ENCODE measurements at places on chromosomes 13 and 19.

DNA sequence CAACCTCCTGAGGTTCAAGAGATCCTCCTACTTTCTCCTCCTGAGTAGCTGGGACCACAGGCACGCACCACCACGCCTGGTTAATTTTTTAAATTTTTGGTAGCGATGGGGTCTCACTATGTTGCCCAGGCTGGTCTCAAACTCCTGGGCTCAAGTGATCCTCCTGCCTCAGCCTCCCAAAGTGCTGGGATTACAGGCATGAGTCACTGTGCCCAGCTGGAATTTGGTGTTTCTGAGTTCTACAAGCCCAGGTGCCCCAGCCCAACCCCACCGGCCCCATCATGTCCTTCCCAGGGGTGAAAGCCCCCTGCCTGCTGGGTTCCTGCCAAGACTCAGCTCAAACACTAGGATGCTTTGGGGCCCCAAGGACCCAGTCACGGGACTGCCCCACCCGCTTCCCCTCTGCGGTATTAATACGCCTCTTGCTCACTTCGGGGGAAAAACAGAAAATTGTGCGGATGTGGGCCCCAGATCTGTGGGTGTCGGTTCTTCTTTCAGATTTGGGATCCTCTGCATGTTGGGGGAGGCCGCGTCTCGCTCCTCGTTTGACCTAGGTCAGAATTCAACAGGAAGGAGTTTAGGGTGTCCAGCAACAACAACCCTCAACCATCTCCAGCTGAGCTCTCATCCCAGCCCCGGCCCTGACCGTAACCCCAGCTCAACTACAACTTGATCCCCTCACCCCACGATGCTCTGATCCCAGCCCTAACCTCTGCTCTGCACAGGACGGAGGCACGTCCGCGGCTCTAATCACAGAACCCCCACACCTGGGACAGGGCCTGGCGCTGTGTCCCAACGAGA lies 3.7 kb upstream of the FCER2 start:
- H3K4me3 ChIP-seq, result peak overlapping the region; percentile 77
- peak; percentile 89 for DNase-seq
- H3K4me1 ChIP-seq, result peaks cover 20% of the 10 kb centered on the region
- H3K27ac ChIP-seq, result peak overlapping the region; percentile 85

- no peaks in the 10 kb centered on the region for H3K27me3 ChIP-seq
- no peak overlapping the region for H3K27ac ChIP-seq
- no peak overlapping the region for H3K4me3 ChIP-seq
- no peak for DNase-seq
- peaks cover 3% of the 10 kb centered on the region for H3K36me3 ChIP-seq
Measured at GRCh38 chr13:51715613-51716012, 88.3 kb downstream of the DHRS12 start.

GRCh38 chr19:56839652-56840450 lies 675 bp downstream of the PEG3 start:
- H3K4me3 ChIP-seq, result no peak overlapping the region
- peaks cover 5% of the 10 kb centered on the region for H3K36me3 ChIP-seq
- DNase-seq, result no peak
- H3K27ac ChIP-seq, result no peak overlapping the region
- no peaks in the 10 kb centered on the region for H3K27me3 ChIP-seq

- no peak for DNase-seq
- peaks cover 5% of the 10 kb centered on the region for H3K36me3 ChIP-seq
- H3K4me3 ChIP-seq, result no peak overlapping the region
- no peak overlapping the region for H3K27ac ChIP-seq
- H3K4me1 ChIP-seq, result peaks cover 47% of the 10 kb centered on the region
Measured at GRCh38 chr13:46575818-46576221, 22.9 kb downstream of the LRCH1 start.

DNA sequence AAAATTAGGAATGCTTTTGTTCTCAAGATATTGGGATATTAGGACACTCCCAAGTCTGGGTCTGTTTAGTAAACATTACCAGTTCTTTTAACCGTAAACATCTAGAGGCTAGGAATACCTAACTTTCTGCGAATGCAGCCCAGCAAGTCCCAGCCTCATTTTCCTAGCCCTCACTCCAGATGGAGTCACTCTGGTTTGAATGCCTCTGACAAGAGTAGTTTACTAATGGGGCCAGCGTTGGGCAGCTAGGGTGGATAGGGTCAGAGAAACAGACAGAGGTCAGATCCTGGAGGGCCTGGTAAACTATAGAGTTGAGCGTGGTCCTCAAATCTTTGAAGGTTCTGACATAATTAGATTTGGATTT lies 53.6 kb downstream of the WDFY2 start:
- H3K27me3 ChIP-seq, result no peaks in the 10 kb centered on the region
- H3K4me3 ChIP-seq, result no peak overlapping the region
- H3K36me3 ChIP-seq, result peaks cover 2% of the 10 kb centered on the region
- no peak overlapping the region for H3K27ac ChIP-seq
- no peak for DNase-seq

GRCh38 chr19:54882758-54883157 lies 8.7 kb downstream of the FCAR start:
- H3K4me1 ChIP-seq, result peaks cover 7% of the 10 kb centered on the region
- peaks cover 15% of the 10 kb centered on the region for H3K27me3 ChIP-seq
- H3K36me3 ChIP-seq, result no peaks in the 10 kb centered on the region
- peak; percentile 73 for DNase-seq
- no peak overlapping the region for H3K27ac ChIP-seq

DNA sequence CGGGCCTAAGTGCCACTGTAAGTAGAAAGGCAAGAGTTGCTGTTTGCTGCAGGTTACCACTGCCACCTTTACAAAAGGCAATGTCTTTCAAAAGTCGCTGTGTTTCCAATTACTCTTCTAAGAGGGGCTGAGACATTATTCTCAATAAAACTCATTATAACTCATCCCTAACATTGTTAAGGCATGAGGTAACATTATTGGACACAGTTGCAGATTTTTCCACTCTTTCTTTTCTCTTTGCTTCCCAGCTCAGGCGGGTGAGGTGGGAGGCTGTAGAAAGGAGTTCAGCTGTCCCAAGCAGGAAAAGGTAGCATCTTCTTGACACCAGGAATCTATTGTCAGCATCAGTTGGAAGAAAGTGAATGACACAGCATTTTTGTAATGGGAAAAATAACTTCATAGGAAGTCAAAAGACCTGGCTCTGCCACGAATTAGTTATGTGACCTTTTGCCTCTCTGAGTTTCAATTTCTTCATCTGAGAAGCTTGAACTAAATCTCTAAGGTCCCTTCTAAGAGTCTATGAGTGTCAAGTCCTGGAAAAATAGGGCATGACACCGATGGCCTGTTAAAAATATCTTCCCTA lies 2.1 kb upstream of the UBL3 start:
- peaks cover 36% of the 10 kb centered on the region for H3K4me1 ChIP-seq
- peak; percentile 52 for DNase-seq
- no peak overlapping the region for H3K27ac ChIP-seq
- H3K36me3 ChIP-seq, result peaks cover 8% of the 10 kb centered on the region

DNA sequence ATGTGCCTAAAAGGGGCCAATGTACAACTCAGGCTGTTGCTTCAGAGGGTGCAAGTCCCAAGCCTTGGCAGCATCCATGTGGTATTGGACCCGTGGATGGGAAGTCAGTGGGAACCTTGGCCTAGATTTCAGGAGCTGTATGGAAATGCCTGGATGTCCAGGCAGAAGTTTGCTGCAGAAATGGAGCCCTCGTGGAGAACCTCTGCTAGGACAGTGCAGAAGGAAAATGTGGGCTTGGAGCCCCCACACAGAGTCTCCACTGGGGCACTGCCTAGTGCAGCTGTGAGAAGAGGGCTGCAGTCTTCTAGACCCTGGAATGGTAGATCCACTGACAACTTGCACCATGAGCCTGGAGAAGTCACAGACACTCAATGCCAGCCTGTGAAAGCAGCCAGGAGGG lies 28.5 kb downstream of the GPC5 start:
- peaks cover 1% of the 10 kb centered on the region for H3K27me3 ChIP-seq
- no peaks in the 10 kb centered on the region for H3K4me1 ChIP-seq
- H3K27ac ChIP-seq, result no peak overlapping the region
- DNase-seq, result no peak

DNA sequence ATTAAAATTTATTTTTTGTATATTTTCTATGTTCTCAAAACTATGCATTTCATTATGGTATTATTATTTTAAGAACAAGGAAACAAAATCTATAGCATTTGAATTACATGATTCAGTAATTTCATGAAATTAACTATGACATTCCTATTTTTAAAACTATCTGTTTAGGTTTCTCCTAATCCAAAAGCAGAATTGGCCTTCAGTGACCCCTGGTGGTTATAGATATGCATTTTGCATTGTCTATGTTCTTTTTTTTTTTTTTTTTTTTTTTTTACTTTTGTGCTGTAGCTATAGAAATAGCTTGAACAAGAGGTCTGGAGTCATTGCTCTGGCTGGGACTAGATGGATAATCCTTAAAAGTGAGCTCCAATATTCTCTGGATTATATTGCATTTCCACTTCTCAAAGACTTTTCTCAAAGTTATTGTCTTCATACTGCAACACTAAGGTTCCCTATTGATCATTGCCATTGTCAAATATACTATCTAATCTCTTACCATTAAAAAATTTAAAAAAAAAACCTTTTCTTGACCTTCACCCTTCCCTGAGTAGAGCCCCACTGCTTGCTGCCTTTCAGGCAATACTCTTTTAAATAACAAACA lies 15.9 kb upstream of the DNAJC3 start:
- no peak overlapping the region for H3K4me3 ChIP-seq
- no peaks in the 10 kb centered on the region for H3K36me3 ChIP-seq
- no peaks in the 10 kb centered on the region for H3K4me1 ChIP-seq
- no peak overlapping the region for H3K27ac ChIP-seq

GRCh38 chr19:56080669-56081401 lies 40.3 kb downstream of the ZNF787 start:
- peak overlapping the region; percentile 79 for H3K4me3 ChIP-seq
- H3K36me3 ChIP-seq, result no peaks in the 10 kb centered on the region
- H3K4me1 ChIP-seq, result peaks cover 10% of the 10 kb centered on the region
- DNase-seq, result peak; percentile 88

DNA sequence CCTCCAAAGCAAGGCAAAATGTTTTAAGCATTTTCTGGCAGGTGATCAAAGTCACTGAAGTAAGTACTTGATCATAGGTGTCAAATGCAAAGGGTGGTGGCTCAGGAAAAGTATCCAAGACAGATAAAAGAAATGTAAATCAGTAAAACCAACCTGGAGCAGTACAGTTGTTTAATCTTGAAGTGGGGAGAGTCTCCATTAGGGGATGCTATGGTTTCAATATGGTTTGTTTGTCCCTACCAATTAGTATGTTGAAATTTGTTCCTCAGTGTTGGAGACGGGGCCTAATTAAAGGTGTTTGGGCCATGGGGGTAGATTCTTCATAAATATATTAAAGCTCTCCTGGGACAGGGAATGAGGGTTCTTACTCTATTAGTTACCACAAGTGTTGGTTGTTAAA lies 1781.7 kb upstream of the PRR20A start:
- no peaks in the 10 kb centered on the region for H3K36me3 ChIP-seq
- no peaks in the 10 kb centered on the region for H3K4me1 ChIP-seq
- no peaks in the 10 kb centered on the region for H3K27me3 ChIP-seq
- DNase-seq, result no peak
